Stimulated activated CD4-positive, alpha-beta T cell treated with anti-CD3 and anti-CD28 coated beads, Interleukin-1b, Interleukin-23, amount 100 ng/mL, for 4 hours (primary cell): ENCODE measurements at places on chromosomes 5 and 9.

DNA sequence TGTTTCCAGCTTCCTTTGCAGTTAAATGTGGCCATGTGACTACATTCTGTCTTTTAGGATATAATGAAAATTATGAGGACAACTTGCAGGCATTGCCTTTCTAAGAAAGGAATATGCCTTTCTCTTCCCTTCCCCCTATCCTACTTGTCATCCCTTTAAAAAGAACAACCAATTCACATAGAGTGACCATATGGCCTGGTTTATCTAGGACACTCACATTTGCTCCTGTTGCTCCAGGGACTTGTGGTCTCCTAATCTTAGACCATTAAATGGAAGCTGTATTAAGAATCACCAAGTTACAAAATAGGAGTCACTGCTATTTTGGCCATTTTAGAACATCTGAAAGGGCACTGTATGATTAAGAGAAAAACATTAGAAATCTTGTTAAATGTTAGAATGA, 520.3 kb downstream of the DTWD2 start:
- no peak for DNase-seq

- DNase-seq = no peak
These were observed 202.4 kb downstream of the SMARCA2 start for GRCh38 chr9:2217540-2217939.

GRCh38 chr5:60274747-60275146, 381.2 kb upstream of the PDE4D start:
- DNase-seq = no peak

DNA sequence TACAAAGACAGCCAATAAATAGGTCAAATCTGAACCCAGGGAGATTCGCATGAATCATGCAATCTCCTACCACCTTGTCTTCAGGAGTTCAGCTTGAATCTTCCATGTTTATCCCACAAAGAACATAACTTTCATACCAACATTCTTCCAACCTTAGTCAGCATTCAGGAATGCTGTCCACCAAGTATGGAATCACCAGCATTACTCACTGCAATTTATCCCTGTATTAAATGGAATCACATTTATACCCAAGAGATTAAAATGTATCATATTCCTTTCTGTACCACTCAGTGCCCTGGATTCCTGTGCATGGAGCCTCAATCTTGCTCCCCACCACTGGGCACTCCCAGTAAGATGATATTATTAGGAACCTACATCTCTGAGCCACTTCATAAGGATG, 162.6 kb downstream of the GLIS3 start:
- DNase-seq = no peak

GRCh38 chr5:5063533-5063953, 76.6 kb upstream of the ADAMTS16 start:
- no peak for DNase-seq

DNA sequence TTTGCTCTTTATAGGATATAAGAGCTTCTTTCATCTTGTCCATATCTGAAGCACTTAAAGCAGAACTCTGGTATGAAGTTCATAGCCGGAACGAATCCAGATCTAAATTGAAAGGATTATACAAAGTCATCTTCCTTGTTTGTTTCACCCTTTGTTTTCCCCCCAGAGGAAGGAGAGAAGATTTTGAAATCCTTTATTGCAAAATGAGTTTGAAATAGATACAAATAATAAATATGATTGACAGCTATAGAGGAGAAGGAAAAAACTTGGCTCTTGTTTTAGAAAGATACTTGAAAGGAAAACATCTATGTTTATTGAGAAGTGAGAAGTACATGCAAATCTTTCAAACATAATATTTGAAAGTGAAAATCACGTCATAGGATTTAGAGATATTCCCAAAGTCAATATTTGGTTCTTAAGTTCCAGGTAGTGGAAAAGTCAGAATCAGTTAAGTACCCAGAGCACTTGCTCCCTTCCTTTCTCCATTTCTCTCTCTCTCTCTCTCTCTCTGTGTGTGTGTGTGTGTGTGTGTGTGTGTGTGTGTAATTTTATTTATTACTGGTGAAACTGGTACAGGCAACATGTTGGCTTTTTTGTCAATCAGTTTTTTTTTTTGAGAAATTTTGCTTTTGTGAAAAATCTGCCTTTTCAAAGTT, 27.2 kb downstream of the PAM start:
- DNase-seq = no peak
